ENCODE measurements at places on chromosomes 7 and 10.
A peak's percentile ranks its signal among the peaks of the same experiment; 100 is the strongest.

GRCh38 chr10:48330269-48330668 lies 23.8 kb downstream of the MAPK8 start:
- H3K4me1 ChIP-seq = no peaks in the 10 kb centered on the region
- no peaks in the 10 kb centered on the region for H3K27me3 ChIP-seq
- H3K27ac ChIP-seq = no peak overlapping the region
- no peak for DNase-seq
- no peak overlapping the region for H3K4me3 ChIP-seq

GRCh38 chr10:114349522-114350215 lies 54.6 kb downstream of the AFAP1L2 start:
- H3K27me3 ChIP-seq = no peaks in the 10 kb centered on the region
- DNase-seq = no peak
- H3K36me3 ChIP-seq = no peaks in the 10 kb centered on the region
- no peak overlapping the region for H3K27ac ChIP-seq

DNA sequence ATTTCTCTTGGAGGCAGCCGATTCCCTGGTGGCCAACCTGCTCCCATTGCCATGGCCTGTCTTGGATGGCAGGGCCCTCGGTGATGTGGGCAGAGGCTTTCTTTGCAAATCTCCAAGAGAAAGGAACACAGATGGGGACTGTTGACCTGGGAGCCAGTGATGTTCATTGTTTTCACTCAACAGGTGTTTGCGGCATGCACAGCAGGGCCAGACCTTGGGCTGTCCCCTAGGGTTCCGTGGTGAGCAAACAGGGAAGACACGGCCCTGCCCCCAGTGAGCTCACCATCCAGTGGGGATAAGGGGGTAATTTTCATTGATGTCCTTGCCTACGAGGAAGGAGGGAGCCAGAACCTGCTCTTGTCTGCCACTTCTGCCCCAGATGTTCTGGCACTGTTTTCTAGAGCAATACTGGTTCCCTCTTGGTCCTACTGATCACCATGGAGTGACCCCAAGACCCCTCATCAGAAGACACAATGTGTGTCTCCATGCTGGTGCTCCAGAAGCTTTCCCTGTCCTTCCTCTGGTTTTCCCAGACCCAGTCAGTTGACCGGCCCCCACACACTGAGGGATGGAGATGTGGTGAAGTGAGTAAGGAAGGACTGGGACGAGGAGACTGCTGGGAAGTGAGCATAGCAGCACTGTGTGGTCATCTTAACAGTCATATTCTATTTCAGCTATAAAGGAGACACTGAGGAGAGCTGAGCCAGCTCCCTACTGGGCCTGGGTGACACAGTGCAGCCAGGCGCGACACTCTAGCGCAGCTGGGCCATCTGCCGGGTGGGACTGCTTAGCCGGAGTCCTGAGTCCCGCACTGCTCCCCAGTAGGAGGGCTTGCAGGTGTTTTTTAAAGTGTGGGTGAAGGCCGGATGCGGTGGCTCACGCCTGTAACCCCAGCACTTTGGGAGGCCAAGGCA lies 20.4 kb upstream of the FIGNL1 start:
- H3K27ac ChIP-seq = no peak overlapping the region
- no peak for DNase-seq
- no peak overlapping the region for H3K4me3 ChIP-seq

- no peak overlapping the region for H3K27ac ChIP-seq
- peaks cover 49% of the 10 kb centered on the region for H3K36me3 ChIP-seq
- H3K27me3 ChIP-seq = no peaks in the 10 kb centered on the region
- no peak overlapping the region for H3K4me3 ChIP-seq
- H3K4me1 ChIP-seq = no peaks in the 10 kb centered on the region
Measured at GRCh38 chr7:148772297-148773089, 73.8 kb downstream of the CUL1 start.

DNA sequence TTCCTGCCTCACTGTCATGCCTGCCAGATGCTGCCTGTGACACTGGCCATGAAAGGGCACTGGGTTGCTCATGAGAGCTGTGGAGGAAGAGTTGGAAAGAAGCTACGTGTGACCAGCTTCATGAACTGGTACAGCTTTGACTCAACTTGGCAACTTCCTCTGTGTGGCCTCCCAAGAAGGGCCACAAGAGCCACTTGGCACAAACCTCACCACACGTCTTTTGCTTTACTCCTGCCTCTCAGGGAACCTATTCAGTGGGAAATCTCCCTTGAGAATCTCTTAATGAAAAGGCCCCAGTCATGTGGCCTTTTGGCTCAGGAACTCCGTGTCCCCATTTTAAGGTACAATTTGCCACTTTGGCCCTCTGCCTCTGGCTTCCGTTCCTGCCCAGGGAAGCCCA lies 54.5 kb downstream of the FRMD4A start:
- H3K4me1 ChIP-seq = no peaks in the 10 kb centered on the region
- H3K27ac ChIP-seq = no peak overlapping the region
- no peaks in the 10 kb centered on the region for H3K36me3 ChIP-seq
- no peak overlapping the region for H3K4me3 ChIP-seq

DNA sequence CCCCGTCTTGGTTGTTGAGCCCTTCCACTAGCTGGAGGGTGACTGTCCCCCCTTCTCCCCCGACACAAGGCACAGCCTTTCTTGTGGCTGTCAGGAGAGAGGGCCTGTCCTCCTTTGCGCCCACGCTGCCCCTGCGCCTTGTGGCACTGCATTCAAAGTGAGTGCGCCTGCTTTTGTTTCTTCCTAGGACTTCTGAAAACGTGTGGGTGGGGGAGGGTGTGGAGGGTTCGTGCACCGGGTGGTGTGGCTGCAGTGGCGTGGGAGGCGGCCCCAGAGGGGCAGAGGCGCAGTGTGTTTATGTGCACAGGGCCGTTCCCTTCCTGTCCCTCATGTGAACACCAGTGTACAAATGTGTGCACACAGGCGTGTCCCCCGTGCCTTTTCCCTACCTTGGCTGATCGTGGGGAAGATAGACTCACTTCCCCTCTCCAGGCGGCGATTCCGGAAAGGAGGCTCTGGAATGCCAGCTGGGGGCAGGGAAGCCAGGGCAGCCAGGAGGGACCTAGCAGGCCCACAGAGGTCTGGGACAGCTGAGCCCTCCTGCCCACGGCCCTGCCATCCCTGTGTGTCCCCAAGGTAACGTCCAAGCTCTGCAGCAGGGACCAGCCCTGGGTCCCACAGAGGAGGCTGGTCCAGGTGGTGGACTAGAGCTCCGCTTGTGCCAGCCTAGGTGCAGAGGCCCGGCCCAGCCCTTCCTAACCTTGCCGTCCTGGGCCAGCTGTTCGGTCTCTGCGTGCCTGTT lies 88.8 kb downstream of the LHPP start:
- H3K4me1 ChIP-seq = no peaks in the 10 kb centered on the region
- H3K27ac ChIP-seq = no peak overlapping the region
- DNase-seq = peak; percentile 51

DNA sequence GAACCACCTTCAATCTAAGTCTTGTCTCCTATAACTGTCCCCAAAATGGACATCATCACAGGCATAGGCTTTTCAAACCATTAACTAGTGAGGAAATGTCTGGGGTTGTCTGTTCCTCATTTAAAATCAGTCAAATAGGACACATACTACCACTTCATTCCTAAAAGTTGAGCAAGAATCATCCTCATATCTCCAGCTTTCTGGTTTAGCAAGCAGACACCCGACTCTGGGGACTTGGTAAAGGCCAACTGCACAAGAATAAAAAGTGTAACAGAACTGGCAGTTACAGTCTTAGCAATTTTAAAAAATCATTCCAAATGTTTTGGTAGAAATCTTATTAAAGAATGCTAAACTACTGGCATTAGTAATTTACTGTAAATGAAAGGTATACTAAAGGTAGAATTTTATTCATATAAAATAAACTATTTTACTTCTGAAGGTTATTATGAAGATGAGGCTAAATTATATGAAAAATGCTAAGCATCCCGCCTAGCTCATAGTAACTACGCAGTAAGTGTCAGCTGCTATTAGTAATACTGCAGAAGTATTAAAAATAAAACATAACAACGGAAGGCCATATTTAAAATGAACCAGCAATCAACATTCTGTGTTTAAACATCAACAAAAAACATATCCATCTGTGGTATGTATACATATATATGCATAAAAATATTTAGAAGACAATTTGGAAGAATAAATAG lies 60.8 kb downstream of the ZNF438 start:
- no peaks in the 10 kb centered on the region for H3K36me3 ChIP-seq
- H3K27ac ChIP-seq = no peak overlapping the region
- H3K4me1 ChIP-seq = no peaks in the 10 kb centered on the region
- H3K27me3 ChIP-seq = no peaks in the 10 kb centered on the region

GRCh38 chr10:48590945-48591344 lies 13.9 kb downstream of the ARHGAP22 start:
- no peaks in the 10 kb centered on the region for H3K4me1 ChIP-seq
- no peak for DNase-seq
- H3K36me3 ChIP-seq = no peaks in the 10 kb centered on the region
- H3K27ac ChIP-seq = no peak overlapping the region
- H3K27me3 ChIP-seq = no peaks in the 10 kb centered on the region

- no peaks in the 10 kb centered on the region for H3K27me3 ChIP-seq
- H3K4me1 ChIP-seq = no peaks in the 10 kb centered on the region
- no peak overlapping the region for H3K27ac ChIP-seq
- DNase-seq = no peak
Measured at GRCh38 chr7:68276725-68277124, 1280.1 kb downstream of the TYW1 start.

- H3K27ac ChIP-seq = no peak overlapping the region
- no peaks in the 10 kb centered on the region for H3K4me1 ChIP-seq
- H3K4me3 ChIP-seq = no peak overlapping the region
- no peaks in the 10 kb centered on the region for H3K27me3 ChIP-seq
- DNase-seq = no peak
- H3K36me3 ChIP-seq = no peaks in the 10 kb centered on the region
Measured at GRCh38 chr10:74008212-74008731, 10.4 kb downstream of the VCL start.

DNA sequence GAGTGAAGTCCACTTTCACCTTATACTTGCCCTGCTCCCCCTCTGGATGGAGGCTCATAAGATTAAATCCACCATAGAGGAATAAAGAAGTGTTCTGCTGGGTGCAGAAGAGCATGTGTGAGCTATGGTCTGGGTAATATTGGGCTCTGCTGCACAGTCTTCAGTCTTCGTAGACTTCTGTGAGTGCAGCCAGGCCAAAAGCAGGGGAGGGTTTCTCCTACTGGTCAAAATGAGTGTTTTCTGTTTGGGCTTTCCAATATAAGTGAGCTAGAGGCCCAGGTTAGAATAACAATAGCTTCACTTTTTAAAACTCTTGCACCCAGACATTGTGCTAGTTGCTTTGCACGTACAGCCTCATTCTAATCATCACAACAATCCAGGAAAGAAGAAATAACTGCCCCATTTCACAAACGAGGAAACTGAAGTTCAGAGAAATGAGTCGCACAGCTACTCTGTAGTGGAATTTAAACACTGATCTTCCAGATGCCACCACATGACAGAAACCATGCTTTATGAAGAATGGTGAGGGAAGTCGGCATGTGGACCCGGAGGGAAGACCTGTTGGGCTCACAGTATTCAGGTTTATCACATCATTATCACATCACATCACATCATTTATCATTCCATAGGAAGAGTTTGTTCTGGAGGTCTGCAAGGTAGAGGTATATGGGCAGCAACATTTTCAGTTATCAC lies 23.8 kb upstream of the MSMB start:
- no peaks in the 10 kb centered on the region for H3K36me3 ChIP-seq
- no peak overlapping the region for H3K27ac ChIP-seq
- no peak overlapping the region for H3K4me3 ChIP-seq
- DNase-seq = no peak
- no peaks in the 10 kb centered on the region for H3K4me1 ChIP-seq
- no peaks in the 10 kb centered on the region for H3K27me3 ChIP-seq

DNA sequence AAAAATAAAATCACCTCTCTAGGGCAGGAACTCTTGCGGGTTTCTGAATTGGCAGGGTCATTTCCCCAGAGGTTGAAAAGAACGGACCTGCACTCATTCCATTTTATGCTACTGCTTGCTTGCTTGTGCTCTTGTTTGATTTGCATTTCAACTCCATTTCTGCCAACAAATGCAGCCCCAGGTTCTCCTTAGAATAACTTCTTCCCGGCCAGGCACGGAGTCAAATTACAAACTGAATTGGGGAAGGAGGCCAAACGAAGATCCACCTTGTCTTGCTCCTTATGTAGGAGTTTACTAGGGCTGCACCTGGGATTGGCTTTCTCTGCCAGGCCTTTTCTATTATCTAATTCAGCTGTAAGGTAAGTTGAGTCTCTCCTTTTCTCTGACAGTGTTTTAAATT lies 79.6 kb downstream of the HGF start:
- no peaks in the 10 kb centered on the region for H3K27me3 ChIP-seq
- peak; percentile 14 for DNase-seq
- H3K36me3 ChIP-seq = no peaks in the 10 kb centered on the region
- no peaks in the 10 kb centered on the region for H3K4me1 ChIP-seq

DNA sequence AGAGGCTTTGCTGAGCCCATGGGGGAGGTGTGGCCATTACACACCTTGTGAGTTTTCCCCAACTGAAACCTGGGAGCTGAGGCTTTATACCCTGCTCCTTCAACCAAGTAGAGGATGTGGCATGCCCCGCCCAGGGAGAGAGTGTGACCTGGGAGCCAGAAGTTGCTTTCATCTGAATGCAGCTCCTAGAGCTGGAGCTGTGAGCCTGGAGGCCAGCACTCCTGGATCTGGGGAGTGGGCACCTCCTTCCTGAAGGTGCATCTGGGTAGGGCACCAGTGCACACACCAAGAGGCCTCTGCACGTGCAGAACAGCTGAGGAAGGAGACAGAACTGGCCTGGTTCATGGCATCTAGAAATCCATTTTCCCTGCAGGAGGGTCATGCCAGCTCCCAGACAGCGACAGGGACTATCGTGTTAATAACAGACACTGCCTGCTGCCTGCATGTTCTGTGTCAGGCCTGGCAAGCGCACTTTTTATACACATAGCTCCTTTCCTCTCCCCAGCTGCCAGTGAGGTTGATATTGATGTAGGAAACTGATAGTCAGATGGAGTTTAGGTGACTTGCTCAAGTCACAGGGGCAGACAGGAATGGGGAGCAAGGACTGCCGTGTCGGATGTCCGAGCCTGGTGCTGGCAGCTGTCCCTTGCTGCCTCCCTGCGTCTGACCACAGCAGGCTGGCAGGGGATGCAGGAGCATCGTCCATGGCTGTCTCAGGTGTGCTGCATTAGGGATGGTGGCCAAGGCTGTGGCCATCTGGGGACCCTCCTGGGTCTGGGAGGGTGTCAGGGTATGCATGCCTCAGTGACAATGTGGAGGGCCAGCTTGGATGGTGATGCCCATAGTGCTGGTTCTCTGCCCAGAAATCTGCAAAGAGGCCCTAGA lies 189.9 kb upstream of the CXCL12 start:
- H3K27me3 ChIP-seq = no peaks in the 10 kb centered on the region
- no peaks in the 10 kb centered on the region for H3K36me3 ChIP-seq
- no peak overlapping the region for H3K4me3 ChIP-seq
- no peak overlapping the region for H3K27ac ChIP-seq
- H3K4me1 ChIP-seq = no peaks in the 10 kb centered on the region

GRCh38 chr10:80455461-80456349 lies 1.6 kb downstream of the TSPAN14 start:
- peaks cover 49% of the 10 kb centered on the region for H3K4me1 ChIP-seq
- DNase-seq = no peak
- H3K36me3 ChIP-seq = no peaks in the 10 kb centered on the region
- H3K4me3 ChIP-seq = peak overlapping the region; percentile 80

- H3K4me1 ChIP-seq = no peaks in the 10 kb centered on the region
- no peaks in the 10 kb centered on the region for H3K36me3 ChIP-seq
- H3K27ac ChIP-seq = no peak overlapping the region
- no peak for DNase-seq
Measured at GRCh38 chr7:31055471-31055870, 3.4 kb downstream of the ADCYAP1R1 start.
